ENCODE measurements at places on chromosomes 3 and 15. TPM values are rescaled to one million over a fixed set of nuclear protein-coding genes. Genes with fewer than 3 reads are reported as not detected.

DNA sequence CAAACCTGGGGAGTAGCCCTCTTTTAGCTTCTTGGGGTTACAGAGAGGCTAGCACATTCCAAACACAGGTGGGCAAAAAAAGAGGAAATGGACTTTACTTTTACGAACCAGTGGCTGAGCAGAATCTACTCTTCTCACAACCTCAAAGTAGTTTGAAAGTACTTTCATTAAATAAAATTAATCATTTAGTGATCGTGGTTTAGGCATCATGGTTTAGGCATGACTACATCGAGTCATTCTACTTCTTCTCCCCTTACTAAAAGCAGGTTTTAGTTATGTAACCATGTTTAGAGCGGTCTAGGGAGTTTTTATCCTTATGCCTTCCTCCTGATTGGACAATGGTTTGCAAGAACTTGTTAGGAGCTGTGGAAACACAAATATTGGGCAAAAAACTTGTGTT lies 2.5 kb upstream of the GREM1 start:
- DNase-seq: no peak

The NDN gene
- total RNA-seq: 63.3 TPM

GRCh38 chr15:80170596-80170995 lies 17.8 kb downstream of the FAH start:
- DNase-seq: no peak

- DNase-seq: no peak
These were observed 11.1 kb downstream of the RAD51 start for GRCh38 chr15:40706121-40706520.

- no peak for DNase-seq
These were observed 100.7 kb upstream of the IL12A start for GRCh38 chr3:159887911-159888310.

DNA sequence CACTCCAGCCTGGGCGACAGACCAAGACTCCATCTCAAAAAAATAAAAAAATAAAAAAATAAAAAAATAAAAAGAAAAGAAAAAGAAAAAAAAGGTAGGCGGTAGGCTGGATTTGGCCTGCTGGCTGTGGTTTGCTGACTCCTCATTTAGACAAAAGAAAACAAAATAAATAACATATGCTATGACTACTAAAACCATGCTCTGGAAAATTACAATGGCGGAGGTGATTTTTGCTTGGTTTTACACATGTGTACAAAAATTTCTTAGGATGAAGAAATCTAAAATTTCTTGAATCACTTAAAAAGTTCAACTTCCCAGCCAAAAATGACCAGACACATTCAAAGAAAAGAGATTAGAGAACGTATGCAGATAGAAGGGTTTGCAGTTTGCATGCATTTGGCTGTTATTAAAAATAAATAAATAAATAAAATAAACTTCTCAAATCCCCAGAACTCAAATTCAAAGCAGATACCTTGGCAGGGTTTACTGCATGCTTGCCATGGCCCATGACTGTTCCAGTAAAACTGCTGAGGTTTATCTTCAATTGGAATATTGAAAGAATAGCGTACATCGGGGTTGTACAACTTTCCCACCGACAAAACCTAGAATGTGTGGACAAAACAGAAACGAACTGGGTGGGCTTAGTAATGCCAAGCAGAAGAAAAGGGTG lies 65.9 kb downstream of the ADAMTS9 start:
- no peak for DNase-seq

DNA sequence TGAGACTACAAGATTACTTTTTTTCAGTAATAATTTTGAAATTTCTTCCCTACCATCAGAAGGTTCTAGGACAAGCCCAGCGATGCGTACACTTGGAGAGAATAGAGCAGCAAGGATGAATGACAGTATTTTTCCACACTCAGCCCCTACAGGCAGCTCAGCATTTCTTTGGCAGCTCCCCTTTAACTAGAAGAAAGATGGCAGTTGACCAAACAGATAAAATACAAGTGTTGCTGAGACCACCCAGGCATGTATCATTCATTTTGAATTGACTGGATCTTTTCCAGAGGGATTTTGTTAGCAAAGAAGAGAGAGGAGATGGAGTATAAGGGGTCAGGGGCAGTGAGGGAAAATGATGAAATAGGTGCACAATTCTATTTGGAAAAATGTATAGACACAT lies 761.3 kb downstream of the AGBL1 start:
- DNase-seq: no peak

GRCh38 chr3:77460326-77460725 lies 420.4 kb downstream of the ROBO2 start:
- DNase-seq: no peak

GRCh38 chr3:136624371-136624770 lies 127.8 kb downstream of the STAG1 start:
- no peak for DNase-seq

The TRH gene
- not detected for total RNA-seq

DNA sequence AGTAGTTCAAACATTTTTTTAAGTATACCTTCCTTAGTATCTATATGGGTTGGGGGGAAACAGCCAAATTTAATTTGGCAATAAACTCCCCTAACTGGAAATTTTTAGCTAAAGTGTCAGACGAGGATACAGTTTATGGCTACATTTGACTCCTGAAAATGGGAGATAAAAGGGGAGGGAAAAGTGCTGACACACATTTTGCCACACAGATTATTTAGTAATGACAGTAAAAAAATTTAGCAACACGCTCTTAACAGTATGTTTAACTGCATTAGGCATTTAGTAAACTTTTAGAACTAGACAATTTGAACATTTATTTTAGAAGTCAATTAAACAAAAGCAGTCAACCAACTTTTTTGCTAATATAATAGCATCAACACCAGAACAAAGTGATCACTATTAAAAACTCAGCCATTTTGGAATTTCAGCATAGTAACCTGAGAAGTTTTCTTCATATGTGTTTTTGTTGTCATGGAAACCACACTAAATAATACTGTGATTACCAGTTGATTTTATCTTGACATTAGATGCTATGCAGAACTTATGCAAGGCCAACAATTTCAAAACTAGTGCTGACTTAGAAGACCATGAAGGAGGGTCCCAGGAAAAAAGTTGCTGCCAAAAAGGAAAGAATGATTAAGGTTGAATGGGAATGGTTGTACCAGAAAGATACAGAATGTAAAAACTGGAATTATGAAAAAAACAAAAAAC lies 47.0 kb upstream of the TFG start:
- no peak for DNase-seq

- DNase-seq: no peak
These were observed 6.8 kb upstream of the PDCD6IP start for GRCh38 chr3:33791477-33792166.

GRCh38 chr3:194137506-194138474 lies 1.8 kb downstream of the HES1 start:
- DNase-seq: no peak

GRCh38 chr3:54841471-54841870 lies 86.4 kb downstream of the LRTM1 start:
- DNase-seq: no peak

GRCh38 chr3:128619146-128619890 lies 31.3 kb downstream of the RPN1 start:
- peak; percentile 44 for DNase-seq

DNA sequence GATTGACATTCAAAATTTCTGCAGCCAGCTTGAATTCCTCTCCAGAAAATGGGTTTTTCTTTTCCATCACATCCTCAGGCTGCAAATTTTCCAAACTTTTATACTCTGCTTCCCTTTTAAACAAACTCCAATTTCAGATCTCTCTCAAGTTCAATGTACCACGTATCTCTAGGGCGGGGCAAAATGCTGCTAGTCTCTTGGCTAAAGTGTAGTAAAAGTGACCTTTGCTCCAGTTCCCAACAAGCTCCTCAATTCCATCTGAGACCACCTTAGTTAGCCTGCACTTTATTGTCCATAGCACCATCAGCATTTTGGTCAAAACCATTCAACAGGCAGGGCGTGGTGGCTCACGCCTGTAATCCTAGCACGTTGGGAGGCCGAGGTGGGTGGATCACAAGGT lies 46.7 kb downstream of the NIPA2 start:
- DNase-seq: no peak

GRCh38 chr3:14545251-14545635 lies 5.1 kb upstream of the GRIP2 start:
- DNase-seq: no peak

DNA sequence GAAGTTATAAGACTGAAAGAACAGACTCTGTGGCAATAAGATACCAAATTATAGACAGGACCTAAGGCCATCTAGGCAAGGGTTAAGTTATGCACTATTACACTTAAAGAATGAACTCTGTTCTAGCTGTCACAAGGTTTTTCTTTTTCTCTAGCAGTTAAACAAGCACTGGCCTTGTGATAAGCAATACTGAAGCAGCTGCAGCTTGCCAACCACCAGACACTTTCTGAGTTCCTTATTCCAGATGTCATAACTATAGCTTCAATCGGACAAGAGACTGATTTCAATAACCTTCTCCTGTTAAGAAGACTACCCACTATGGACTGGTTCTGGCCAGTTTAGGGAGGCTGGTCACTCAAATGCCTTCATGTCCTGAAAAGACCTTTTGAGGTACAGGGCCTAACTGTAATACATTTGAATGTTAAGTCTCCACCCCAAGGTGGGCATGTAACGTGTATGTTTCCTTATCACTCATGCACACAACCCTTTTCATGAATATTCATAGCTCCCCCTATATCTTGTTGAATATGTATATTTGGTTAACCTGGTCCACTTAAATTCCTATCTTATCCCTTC lies 85.8 kb downstream of the CFAP20DC start:
- DNase-seq: no peak

GRCh38 chr3:29760226-29760685 lies 479.4 kb downstream of the RBMS3 start:
- no peak for DNase-seq

The MCF2L2 gene
- 3.1 TPM for total RNA-seq

The TNNC1 gene
- total RNA-seq: not detected

The SEMA3F gene
- 95.6 TPM for total RNA-seq

The CADPS gene
- not detected for total RNA-seq

- DNase-seq: no peak
These were observed 163.5 kb upstream of the EOMES start for GRCh38 chr3:27885641-27886040.

The TMIE gene
- total RNA-seq: not detected

DNA sequence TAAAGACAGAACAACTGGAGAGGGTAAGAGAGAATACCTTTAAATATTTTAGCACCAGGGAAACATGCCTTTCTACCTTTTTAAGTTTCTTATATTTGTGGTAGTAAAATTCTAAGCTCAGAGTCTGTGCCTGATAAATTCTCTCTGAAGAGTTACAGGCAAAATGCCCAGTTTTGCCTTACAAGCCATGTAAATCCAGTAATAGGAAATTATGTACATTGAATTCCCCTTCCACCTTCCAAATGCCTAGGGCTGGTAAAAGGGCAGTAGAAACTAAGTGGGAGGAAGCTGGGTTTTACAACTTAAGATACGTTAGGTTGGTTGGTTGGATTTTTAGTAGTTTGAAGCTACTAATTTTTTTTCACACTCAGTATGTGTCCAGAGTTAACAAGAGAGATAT lies 43.1 kb upstream of the TP63 start:
- no peak for DNase-seq

The CHRD gene
- 1.9 TPM for total RNA-seq

GRCh38 chr15:85482894-85483293 lies 102.5 kb downstream of the AKAP13 start:
- no peak for DNase-seq

- no peak for DNase-seq
These were observed 21.5 kb upstream of the GLCE start for GRCh38 chr15:69138963-69139362.

GRCh38 chr3:152302521-152303021 lies 33.8 kb downstream of the MBNL1 start:
- no peak for DNase-seq

The STAB1 gene
- 277 TPM for total RNA-seq

- no peak for DNase-seq
These were observed 591 bp downstream of the FOXL2NB start for GRCh38 chr3:138947495-138948121.

DNA sequence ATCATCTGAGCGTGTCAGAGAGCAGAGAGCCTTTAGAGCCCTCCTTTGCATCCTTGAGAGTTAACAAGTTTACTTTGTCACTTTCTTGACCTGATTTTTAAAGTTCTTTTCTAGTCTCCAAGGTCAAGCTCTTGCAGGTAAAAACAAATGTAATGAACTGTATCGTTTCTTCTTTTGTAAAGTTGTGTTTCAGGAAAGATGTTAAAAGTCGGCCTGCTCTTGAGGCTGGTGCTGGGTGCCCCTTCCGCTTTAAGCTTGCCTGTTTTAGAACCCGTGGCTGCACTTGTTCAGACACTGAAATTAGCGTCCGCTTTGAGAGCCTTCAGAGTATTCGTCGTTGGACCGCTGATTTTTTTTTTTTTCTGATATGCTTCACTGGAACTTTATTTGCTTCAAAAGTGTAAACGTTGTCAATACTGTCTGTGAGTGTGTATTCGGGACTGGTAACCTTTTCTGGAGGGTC lies 52.6 kb upstream of the ULK4 start:
- DNase-seq: no peak

The HERC2 gene
- total RNA-seq: 42.1 TPM

The TMEM89 gene
- not detected for total RNA-seq

The PDZRN3 gene
- total RNA-seq: not detected

GRCh38 chr15:83209333-83209732 lies 1.7 kb upstream of the HDGFL3 start:
- DNase-seq: no peak

The TRIM59 gene
- 7.1 TPM for total RNA-seq

The SERPINI2 gene
- not detected for total RNA-seq

The IMPG2 gene
- total RNA-seq: 0.99 TPM

- no peak for DNase-seq
These were observed 145.5 kb downstream of the SQOR start for GRCh38 chr15:45780352-45780751.

The GABRG3 gene
- total RNA-seq: not detected

The OSBPL10 gene
- 80.4 TPM for total RNA-seq

DNA sequence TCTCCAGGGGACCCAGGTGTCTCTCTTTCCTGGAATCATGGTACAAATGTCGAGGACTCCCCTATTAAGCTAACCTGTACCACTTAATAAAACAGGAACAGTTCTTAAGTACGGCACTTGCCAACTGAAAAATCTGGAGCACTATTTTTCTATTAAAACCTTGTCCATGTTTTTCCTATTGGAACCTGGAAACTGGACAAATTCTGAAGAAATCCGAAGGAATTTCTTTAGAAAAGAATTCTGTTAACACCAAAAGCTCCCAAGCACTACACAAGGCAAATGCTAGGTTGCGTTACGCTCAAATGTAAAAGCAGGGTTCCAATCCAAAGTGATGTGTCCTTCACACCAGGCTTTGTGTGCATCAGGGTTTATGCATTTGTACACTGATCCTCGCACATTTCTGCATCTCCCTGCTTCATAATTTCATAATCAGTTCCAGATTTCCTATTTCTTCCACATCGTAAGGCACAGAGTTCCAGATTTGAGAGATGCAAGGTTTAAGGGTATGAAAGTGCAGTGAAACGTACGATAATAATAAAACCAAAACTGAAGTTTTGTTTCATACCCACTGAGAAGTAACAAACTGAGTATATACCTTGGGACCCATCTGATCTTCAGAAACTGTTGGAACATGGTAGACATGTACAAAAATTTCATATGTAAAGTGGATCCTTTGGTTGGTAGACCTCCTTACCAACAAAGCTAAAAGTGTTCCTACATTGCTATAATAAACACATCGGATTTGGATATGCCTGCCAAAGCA lies 132.1 kb upstream of the WNT5A start:
- no peak for DNase-seq

The DUOX1 gene
- total RNA-seq: not detected
